CD8-positive, alpha-beta memory T cell (primary cell): ENCODE measurements at places on chromosomes 4 and X.

DNA sequence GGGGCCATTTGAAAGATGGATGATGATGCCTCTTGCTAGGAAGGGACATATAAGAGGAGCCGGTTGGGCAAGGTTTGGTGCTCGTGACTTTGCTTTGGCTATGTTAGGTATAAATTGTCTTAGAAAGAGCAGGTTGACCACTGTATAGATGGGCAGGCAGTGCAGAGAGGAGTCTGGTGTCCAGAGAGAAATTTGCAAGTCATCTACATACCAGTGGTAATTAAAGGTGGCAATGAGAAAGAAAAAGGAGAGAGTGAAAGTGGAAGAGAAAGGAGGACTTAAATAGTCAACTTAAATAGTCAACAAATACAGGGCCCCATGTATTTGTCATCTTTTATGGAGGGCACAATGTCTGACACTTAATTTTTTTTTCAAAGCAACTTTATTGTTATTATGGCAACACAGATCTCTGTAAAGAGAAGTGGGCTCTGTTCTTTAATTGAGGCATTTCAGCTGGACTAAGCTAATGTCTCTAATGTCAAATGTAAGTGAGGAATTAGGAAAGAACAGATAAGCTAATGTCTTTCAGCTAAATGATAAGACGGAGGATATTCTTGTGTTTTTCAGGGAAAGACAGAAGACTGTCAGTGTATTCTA, 75.4 kb upstream of the ANXA3 start:
- no peak for DNase-seq

DNA sequence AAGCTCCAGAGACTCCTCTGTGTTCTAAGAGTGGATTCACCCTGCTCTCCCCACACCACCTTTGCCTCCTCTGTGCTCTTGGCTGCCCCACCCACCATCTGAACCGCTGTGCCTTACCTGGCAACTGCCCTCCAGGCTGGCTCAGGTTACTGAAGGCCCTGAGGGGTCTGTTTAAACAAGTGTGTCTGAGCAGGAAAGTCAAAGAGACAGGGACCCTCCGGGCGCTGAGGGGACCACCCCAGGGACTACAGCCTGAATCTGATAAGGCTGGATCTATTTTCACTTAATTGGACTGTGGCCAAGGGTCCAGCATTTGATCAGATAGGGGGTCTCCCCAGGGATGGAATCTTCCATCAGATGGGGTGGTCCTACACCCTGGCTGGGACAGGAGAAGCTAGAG, 10.4 kb upstream of the MSX1 start:
- DNase-seq: no peak

DNA sequence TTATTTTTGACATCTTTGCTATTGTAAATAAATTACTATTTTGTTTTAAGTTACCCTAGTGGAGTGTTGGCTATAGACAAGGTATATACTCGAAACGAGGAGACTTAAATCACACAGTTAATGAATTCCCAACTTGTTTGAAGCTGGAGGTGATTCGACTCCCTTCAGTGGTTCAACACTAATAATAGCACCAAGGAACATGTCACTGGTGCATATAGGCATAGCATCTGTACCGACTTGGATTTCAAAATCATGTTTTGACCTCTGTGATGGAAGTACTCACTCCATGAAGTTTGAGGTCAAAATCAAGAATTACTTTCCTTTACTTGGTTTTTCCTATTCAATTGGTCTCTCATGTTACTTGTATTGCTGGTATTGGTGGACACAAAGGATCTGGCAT, 66.5 kb downstream of the ZFX start:
- no peak for DNase-seq

DNA sequence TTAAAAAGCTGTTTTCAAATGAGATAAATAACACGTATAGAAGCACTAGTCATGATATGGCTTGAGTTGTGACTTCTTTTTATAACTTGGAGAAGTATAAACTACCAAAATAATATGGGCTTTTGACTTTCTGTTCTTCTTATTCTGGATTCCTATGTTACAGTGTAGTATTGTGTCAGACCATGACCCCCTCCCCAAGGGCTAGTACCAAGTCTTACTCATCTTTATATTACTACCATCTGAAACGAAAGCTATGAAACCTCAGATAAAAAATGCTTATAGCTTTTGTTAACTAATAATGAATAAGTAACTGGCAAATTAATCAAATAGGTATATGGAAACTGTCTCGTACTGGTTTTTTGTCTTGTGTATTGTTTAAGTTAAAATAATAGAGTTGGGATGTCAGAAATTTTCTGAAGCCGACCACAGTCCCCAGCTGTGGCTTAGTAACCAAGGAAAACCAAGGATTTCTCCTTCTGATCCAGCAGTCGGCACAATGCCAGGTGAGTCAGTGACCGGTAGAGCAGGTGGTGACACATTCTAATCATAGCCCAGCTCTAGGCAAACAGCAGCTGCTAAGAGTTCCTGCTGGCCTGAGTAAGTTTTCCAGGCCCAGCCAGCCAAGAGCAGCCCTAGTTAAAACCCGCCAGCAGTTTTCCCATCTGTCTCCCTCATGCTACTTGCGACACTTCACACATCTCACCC, 163.3 kb upstream of the PRDX4 start:
- no peak for DNase-seq

GRCh38 chrX:148422526-148422925, 77.9 kb upstream of the AFF2 start:
- no peak for DNase-seq

- no peak for DNase-seq
Observed at GRCh38 chr4:151436093-151436518, 27.1 kb downstream of the FHIP1A start.
